ENCODE measurements at places on chromosomes 11 and 22.

DNA sequence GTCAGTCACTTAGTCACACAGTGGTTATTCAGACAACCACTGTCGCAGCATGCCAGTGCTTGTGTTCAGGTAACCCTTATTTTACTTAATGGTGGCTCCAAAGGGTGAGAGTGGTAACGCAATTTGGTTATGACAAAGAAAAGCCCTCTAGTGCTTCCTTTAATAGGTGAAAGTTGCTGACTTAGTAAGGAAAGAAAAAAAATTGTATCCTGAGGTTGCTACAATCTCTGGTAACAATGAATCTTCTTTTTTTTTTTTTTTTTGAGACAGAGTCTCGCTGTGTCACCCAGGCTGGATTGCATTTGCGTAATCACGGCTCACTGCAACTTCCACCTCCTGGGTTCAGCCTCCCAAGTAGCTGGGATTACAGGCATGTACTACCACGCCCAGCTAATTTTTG lies 64.5 kb downstream of the C11orf91 start:
- DNase-seq, result no peak

- no peak for DNase-seq
Observed at GRCh38 chr11:7486781-7487140, 1.5 kb downstream of the OLFML1 start.

DNA sequence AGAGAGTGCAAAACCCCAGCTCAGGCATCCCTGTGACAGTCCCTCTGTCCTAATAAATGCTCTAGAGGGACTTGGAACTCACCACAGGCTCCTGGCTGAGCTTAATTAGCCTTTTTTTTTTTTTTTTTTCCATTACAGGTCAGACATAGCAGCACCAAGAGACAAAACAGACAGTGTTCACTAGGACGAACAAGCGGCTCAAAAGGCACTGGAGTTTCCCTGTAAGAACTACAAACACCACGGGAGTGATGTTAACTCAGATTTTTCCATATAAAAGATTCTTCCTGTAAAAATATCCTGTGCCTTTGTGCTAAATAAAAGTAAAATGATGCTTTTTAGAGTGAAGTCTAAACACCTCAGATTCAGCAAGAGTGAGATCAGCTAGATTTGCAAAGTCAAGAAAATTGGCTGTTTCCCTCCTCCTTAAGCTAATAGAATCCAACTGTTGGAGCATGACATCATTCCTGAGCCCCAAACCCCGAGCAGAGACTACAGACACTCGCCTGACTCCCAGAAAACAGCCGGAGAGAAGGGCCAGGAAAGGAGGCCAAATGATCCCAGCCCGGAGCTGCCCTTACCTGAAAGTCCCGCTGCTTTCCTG lies 101.0 kb upstream of the AKIP1 start:
- DNase-seq, result no peak

DNA sequence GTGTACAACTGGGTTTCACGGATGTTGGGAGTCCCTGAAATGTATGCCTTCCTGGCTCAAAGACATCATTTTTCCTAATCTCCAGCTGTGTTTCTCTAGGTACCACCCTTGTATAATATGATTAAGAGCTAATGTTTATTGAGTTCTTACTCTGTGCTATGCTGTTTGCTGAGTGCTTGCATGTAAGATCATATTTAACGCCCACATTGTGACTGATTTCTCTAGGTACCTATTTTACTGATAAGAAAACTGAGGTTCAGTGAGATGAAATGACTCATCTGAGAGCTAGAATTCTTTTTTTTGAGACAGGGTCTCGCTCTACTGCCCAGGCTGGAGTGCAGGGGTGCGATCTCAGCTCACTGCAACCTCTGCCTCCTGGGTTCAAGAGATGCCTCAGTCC lies 42.6 kb downstream of the FAM227A start:
- DNase-seq, result peak; percentile 17

DNA sequence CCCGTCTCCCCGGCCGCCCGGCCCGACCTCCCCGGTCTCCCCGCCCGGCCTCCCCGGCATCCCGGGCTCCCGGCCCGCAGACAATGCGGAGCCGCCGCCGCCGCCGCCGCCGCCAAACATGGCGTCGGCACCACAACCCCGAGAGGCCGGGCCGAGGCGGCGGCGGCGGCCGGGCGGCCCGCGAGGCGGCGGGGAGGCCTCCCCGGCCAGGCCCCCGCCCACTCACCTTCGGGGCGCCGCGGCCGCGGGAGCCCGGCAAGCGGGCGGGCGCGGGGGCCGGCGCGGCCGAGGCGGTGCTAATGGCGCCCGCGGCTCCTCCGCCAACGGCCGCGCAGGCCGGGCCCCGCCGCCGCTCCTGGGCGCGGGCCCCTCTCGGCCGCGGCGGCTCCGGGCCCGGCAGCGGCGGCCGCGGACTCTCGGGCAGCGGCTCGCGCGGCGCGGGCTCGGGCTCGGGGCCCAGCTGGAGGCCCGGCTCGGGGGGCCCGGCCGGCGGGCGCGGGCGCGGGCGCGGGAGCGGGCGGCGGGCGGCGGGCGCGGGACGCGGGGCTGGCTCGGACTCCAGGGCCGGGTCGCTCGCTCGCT lies 311 bp downstream of the BRD1 start:
- DNase-seq, result peak; percentile 25

Data from activated CD4-positive, alpha-beta T cell treated with anti-CD3 and anti-CD28 coated beads, Interleukin-2, Interleukin-6, amounts not matched to agents 100 ng/mL and 50 ng/mL, durations not matched to agents 16 hours and 8 hours (primary cell).